ENCODE measurements at places on chromosomes 2 and 18.
A peak's percentile ranks its signal among the peaks of the same experiment; 100 is the strongest.

DNA sequence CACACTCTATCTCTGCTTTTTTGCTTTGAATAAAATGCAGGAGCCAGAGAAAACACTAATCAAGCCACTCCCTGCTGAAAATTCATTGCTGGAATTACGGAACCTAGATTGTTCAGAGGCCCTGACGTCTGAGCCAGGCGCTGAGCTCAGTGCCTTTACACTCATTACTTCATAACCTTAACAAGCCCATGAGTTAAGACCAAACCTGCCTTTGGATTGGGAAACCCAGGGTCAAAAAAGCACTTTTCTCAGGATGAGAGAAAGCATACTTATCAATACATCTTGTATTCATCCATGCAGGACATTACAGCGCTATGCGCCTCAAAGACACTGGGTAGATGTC lies 762 bp downstream of the INO80C start:
- DNase-seq, result no peak

- no peak for DNase-seq
Observed at GRCh38 chr2:3986063-3986462, 282.7 kb downstream of the DCDC2C start.

DNA sequence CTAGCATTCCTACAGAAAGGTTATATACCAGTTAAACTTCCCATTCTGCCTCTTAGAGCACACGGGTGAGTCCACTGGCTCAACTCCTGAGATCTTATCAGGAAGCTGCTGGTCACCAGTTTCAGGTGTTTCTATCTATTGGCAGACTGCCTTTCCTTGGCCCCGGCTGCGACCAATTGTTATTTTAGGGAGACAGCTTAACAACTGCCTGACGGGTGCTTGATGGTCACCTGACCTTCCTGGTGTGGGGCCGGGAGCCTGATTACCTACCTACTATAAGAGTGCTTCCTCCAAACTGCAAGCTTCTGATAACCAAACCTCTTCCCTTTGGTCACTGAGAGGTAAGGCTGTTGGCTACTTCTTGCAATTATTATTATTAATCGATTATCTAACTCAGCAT lies 122.1 kb upstream of the XIRP2 start:
- DNase-seq, result no peak

- no peak for DNase-seq
Observed at GRCh38 chr18:57961876-57962505, 82.0 kb upstream of the NEDD4L start.

- DNase-seq, result no peak
Observed at GRCh38 chr2:42045352-42045751, 2.5 kb upstream of the PKDCC start.

- DNase-seq, result no peak
Observed at GRCh38 chr18:45916302-45916701, 50.8 kb downstream of the EPG5 start.

DNA sequence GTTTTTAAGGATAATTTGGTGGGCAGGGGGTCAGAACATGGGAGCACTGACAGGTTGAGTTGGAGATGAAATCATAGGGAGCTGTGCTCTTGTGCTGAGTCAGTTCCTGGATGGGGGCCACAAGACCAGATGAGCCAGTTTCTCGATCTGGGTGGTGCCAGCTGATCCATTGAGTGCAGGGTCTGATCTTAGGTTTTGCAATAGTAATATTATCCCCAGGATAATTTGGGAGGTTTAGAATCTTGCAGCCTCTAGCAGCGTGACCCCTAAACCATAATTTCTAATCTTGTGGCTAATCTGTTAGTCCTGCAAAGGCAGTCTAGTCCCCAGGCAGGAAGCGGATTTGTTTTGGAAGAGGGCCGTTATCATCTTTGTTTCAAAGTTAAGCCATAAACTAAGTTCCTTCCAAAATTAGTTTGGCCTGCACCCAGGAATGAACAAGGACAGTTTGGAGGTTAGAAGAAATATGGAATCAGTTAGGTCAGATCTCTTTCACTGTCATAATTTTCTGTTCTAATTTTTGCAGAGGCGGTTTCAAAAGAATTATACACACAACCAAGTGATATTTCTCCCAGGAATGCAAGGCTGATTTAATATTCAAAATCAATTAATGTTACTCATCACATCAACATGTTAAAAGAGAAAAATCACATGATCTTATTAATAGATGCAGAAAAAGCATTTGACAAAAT lies 23.0 kb downstream of the DBI start:
- no peak for DNase-seq

DNA sequence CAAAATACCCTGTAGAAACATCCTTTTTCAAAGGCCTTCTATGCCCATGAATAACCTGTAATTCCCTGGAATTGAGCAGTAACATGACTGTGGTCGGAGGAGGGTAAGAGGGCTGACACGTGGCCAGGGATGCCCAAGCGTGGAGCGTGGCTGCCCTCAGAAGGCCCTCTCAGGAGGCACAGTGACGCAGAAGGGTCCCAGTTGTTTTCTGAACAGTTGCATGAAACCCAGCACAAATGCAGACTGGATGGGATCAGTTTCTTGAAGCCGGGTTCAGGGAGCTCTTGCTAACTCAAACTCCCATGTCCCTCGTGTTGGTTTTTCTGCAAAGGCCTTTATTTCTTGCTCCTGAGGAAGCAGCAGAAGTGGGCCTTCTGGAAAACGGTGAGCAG lies 237.0 kb downstream of the ALPK2 start:
- no peak for DNase-seq

- DNase-seq, result no peak
Observed at GRCh38 chr2:239238839-239239606, 161.8 kb downstream of the HDAC4 start.

DNA sequence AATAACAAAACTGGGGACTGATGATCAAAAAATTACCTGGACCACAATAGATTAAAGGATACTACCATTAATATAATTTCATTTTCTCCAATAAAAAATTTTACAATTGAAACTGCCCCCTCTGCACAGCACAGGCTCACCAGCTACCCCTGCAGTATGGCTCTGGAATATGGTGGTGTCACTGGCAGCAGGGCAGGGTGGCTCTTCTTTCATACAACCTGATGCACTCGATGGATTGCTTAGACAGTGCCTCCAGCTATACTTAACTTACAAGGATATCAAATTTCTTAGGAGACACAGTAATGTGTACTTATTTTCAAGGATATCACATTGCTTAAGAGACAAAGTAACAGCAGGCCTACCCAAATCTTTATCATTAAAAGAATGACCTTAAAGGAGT lies 124.0 kb downstream of the PRELID3A start:
- no peak for DNase-seq

DNA sequence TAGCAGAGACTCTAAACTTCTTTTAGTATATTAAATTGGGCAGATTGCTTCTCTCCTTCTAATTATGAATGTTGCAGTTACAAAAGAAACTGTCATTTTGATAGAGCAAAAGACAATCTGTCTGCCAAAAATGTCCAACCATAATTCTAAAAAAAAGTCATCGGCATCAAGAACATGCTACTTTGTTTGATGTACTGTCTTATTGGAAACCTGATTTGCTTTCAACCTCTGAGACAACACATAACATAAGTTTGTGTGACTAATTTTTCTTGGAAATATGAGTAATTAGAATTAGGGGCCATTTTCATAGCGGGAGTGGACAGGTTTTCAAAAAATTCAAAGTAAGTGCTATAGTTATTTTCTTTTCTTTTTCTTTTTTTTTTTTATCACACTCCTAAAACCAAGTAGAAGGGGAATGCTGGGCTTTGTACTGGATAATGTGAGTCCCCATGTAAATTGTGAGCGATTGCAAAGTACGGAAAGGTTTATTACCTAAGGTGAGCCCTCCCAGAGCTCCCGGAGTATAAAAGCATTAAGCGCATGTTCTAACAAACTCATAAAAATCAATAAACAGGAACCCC lies 59.1 kb downstream of the ZEB2 start:
- no peak for DNase-seq

GRCh38 chr2:171307560-171307959 lies 126.2 kb downstream of the METTL8 start:
- no peak for DNase-seq

DNA sequence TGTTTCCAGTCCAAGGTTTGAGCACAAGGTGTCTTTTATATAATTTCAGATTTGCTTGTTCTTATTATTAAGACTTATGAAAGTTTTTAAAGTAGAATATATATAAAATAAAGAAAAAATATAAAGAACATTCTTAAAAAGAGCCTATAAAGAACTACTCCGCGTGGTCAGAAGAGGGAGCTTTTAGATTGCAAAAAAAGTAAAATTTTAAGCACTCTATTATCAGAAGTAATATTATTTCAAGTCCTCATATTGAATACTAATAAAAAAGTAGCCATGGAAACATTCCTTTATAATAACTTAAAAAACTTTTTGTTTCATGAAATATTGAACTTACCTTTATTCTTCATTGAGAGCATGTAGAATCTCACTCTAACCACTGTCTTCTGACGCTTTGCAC lies 51.4 kb downstream of the LINC00305 start:
- no peak for DNase-seq

DNA sequence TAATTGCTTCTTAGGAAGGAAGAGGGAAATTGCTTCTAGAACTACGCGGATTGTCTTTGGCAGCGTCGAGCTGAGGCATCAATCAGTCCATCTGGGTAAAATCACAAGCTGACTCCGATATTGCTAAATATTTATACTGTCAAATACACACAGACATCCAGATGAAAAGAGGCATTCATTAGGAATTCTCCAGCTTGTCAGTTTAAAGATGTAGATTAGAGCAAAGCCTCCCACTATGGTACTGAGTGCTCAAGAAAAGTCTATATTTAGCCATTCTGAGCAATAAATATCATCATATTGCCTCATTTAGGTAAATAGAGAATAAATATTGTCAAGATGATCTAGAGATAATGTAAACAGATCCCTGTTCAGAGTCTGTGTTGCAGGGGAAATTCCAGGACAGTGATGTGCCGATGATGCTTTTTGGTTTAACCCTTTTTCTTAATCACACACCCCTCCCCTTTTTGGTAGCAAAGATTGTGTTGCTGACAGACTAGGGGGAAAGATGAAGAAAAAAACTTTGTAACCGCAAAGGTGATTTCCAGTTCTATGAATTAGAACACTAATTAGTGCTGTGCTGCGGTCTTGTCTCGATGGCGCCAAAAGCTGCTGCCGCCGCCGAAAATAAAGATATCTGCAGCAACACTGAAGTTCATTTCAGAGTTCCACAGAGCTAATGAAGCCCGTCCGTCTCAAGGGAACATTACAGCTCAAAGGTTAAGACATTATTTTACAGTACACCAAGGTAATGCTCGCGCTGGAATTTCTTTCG lies 171.8 kb downstream of the PTGR3 start:
- DNase-seq, result no peak

GRCh38 chr2:32591669-32592463 lies 36.0 kb upstream of the TTC27 start:
- DNase-seq, result no peak

DNA sequence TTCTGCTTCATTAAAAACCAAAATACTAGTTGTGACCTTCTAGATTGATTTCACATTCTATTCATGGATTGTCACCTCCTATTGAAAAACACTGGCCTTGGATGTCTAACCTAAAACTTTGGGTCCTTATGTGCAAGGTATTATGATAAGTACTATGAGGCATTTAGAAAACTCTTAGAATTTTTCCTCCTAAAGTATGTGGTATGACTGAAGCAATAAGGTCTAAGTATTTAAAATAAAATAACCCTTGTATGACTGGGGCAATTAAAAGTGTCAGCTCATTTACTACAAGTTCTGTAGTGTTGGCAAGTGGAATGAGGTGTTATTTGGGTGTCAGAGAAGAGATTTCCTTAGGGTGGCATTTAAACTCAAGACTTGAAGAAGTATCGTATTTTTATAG lies 15.1 kb downstream of the KCMF1 start:
- DNase-seq, result no peak

GRCh38 chr2:201983800-201984199 lies 49.9 kb upstream of the FZD7 start:
- no peak for DNase-seq

DNA sequence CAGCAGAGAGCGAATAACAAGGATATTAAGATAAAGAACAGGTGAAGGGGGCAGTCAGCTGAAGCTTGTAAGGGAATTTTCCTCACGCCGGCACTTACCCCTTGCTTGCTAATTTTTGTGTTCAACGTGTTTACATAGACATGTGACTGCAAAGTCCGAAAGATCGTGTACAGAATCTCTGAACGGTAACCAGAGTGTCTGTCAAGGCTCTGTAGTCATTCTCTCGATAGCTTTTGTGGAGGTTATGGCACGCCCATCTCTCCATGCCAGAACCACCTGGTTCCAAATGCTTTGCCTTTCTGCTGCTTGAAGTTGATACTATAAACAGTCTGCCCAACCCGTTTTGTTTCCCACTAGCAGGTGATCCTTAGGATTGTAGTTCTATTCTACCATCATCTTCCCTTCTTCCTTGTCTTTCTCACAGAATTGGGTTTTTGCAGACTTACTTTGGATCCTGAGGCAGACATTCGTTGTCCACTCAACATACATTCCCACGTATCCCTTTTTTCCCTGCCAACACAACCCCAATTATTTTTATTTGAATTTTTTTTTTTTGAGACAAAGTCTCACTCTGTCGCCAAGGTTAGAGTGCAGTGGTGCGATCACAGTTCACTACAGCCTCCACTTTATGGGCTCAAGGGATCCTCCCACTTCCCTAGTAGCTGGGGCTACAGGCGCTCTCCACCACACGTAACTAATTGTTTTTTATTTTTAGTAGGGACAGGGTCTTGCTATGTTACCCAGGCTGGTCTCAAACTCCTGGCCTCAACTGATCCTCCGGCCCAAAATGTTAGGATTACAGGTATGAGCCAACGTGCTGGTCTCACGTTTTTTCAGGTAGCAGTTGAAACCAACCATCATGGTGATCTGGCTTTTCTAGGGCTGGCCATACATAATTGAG lies 1.3 kb upstream of the USP34 start:
- DNase-seq, result peak; percentile 29

GRCh38 chr2:85666435-85667316 lies 1.3 kb downstream of the SFTPB start:
- no peak for DNase-seq

DNA sequence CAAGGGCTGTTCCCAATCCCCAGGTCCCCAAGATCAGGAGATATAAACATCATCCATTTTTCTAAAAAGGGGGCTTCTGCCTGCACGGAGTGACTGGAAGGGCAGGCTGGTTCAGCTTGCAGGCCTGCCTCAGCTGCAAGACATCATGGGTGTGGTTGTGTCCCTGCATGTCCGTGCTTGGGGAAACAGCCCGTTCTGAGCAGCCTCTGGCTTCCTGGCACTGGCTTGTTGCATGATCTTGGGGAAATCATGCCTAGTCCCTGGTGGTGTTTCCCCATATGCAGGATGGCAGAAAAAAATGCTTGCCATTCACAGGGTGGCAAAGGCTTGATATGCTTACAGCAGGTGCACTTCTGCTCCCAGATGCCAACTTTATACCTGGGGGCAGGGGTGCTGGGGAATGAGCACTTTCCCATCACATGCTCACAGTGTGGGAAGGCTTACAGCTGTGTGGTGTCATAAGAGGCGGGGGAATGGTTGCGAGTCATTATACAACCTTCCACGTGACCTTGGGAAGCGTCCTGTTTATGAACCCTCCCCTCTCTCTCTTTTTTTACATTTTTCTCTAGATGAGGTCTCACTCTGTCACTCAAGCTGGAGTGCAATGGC lies 7.2 kb downstream of the PCARE start:
- DNase-seq, result no peak

GRCh38 chr2:18546567-18546966 lies 13.9 kb downstream of the RDH14 start:
- DNase-seq, result no peak
